Muscle of leg (tissue), 16 donors: ENCODE measurements at places on chromosomes 5 and 9.

DNA sequence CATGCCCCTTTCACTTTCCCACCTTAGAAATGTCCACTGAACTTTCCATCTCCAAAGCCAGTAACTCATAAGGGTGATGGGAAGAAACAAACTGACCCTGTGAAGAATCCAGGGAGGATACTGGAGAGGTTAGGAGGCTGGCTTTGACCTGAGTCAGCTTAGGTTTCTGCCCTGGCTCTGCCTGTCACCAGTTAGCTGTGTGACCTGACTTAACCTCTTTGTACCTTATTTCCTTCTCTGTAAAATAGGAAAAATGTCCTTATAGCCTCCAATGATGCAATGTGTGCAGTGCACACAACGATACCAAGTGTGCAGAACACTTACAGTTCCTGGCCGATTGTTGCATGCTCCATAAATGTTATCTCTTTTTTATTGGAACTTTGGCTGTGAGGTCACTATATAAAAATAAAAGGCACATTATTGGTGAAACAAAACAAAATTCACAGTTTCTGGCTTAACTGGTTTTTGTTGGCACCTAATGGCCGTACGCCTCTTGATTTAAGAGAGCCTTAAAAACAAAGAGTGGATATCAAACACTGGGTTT is 37.8 kb downstream of the GABRP start:
- DNase-seq = no peak

DNA sequence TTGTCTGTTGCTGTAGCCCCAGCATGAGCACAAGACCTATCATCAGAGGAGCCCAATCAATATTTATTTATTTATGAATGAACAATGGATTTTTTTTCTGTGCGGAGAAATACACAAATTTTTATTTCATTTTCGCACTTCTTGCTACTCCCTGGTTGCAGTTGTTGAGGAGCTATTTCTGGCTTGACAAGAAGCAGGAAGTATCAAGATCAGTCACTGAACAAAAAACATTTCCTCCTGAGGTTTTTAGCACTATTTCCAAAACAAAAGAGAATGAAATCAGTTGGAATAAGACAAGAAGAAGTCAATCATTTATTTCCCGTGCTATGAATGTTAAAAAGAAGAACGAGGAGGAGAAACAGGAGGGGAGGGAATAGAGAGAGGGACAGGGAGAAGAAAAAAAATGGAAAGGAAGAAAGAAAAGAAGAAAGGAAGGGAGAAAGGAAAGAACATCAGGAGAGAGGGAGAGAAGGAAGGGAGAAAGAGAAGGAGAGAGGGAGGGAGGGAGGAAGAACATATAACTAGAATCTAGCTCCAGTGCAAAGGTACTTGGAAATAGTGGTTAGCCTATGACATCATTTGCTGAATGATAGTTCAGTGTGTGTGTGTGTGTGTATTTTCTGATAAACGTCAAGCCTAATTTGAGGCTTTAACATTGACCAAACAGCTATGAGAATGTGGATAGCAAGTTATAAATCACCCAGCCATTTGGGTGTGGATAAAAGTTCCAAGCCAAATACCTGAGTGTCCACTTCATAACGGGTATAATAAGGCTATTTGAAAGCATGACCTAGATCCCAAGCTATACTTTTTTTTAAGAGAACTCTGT is 586.0 kb downstream of the EBF1 start:
- DNase-seq = peak; percentile 60

- no peak for DNase-seq
These were observed 134.6 kb downstream of the OLFM1 start for GRCh38 chr9:135221951-135222631.

DNA sequence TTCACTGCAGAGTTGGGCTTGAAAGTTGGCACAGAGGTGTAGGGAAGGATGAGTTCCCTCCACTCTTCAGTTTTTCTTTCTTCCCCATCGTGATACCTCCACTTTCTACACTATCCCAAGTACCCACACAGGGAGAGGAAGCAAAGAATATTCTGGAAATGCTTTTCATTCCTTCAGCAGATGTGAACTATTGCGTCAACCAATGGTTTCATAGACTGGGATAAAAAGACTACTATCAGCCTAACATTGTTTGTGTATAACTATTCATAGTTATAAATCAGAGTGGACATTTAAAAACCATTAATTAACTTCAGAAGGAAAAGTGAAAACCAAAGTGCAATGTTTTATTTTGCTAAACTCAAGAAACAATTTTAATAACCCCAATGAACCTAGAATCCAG is 63.6 kb upstream of the MAMDC2 start:
- DNase-seq = no peak

GRCh38 chr9:91174772-91175171 is 186.9 kb downstream of the AUH start:
- peak; percentile 57 for DNase-seq
